Activated naive CD4-positive, alpha-beta T cell treated with anti-CD3 and anti-CD28 coated beads, Interleukin-2, amount 10 ng/mL, durations not matched to agents 5 hours and 36 hours (primary cell): ENCODE measurements at places on chromosomes 1 and 21. TPM values are rescaled to one million over a fixed set of nuclear protein-coding genes. Genes with fewer than 3 reads are reported as not detected.

The ANGPTL1 gene
- total RNA-seq: not detected

The RPE65 gene
- not detected for total RNA-seq

The RASSF5 gene
- total RNA-seq: 212 TPM

The KRTAP12-1 gene
- total RNA-seq: not detected

The BGLAP gene
- total RNA-seq: 3.5 TPM

The OR2G6 gene
- not detected for total RNA-seq

The LCE1E gene
- not detected for total RNA-seq

The ADAMTSL4 gene
- total RNA-seq: 0.38 TPM

The CADM3 gene
- not detected for total RNA-seq

The DMAP1 gene
- total RNA-seq: 47.3 TPM

The KRTAP21-2 gene
- total RNA-seq: not detected

The THEM4 gene
- total RNA-seq: 25.8 TPM

The DENND2C gene
- 0.31 TPM for total RNA-seq

The PERM1 gene
- not detected for total RNA-seq

The ORC1 gene
- total RNA-seq: 21.7 TPM

The PLA2G2C gene
- total RNA-seq: 0.58 TPM

The ZBTB37 gene
- total RNA-seq: 13.0 TPM
